Osteoblast (primary cell): ENCODE measurements at places on chromosomes 11 and 22. TPM values are rescaled to one million over a fixed set of nuclear protein-coding genes. Genes with fewer than 3 reads are reported as not detected.
A peak's percentile ranks its signal among the peaks of the same experiment; 100 is the strongest.

- peak within 1 kb of the TSS; percentile 39 for H3K4me3 ChIP-seq
- DNase-seq, result peak; percentile 99
- no peaks in the 10 kb centered on the region for H3K36me3 ChIP-seq
- peaks cover 21% of the 10 kb centered on the region for H3K4me1 ChIP-seq
- H3K27ac ChIP-seq, result peak within 1 kb of the TSS; percentile 47
- H3K27me3 ChIP-seq, result no peaks in the 10 kb centered on the region
Measured at GRCh38 chr11:394034-394857, at the start of gene PKP3. Gene PKP3, plus strand, starts transcription at chr11:394209. Its CDS starts 84 bp downstream, at chr11:394293.

DNA sequence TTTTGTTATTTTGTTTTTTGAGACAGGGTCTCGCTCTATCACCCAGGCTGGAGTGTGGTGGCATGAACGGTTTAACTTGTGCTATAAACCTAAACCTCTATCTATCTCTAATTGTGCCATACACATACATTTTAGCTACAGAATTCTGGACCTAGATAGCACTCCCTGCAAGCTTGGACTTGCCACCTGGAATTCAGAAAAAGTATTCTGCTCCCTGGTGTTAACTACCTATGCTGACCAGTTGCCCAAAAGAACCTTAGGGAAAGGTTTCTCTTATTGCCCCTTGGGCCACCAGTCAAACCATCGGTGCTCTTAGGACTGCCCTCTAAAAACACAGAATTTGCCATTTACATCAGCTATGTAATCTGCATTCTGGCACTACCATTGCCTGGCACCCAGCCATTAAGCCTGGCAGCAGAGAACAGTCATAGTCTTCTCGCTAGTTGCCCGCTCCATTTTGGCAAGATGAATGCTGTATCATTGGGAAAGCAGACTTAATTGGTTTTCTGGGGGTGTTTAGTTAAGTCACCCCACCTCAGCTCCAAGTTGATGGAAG is 55.3 kb downstream of the ETS1 start:
- peaks cover 11% of the 10 kb centered on the region for H3K4me1 ChIP-seq
- no peak overlapping the region for H3K27ac ChIP-seq
- no peak for DNase-seq

- no peak overlapping the region for H3K27ac ChIP-seq
- no peak for DNase-seq
- H3K27me3 ChIP-seq, result no peaks in the 10 kb centered on the region
- no peak overlapping the region for H3K4me3 ChIP-seq
Measured at GRCh38 chr11:54558919-54559318, 44.9 kb downstream of the OR4C46 start.

DNA sequence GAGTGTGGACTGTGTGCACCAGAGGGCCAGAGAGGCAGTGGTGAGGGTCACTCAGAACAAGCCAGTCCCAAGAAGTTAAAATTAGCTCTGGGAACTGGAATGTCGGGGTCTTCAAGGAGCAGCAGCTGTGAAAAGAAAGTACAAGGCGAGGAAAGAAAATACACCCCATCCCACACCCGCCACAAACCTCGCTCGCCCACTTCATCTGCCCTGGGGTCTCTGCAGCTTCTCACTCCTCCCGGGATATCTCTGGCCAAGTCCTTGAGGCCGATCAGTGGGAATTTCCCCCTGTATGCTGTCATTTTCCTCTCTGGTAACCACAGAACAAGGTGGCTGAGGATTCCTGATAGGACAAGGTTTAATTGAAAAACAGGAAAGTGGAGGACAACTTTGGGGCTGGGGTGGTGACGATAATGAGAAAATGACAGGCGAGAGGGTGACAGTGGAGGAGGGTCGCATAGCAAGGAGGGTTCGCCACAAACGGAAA is 36.3 kb upstream of the TIMP3 start:
- H3K27me3 ChIP-seq, result no peaks in the 10 kb centered on the region
- no peak overlapping the region for H3K27ac ChIP-seq
- DNase-seq, result no peak
- peaks cover 35% of the 10 kb centered on the region for H3K4me1 ChIP-seq
- no peak overlapping the region for H3K4me3 ChIP-seq

DNA sequence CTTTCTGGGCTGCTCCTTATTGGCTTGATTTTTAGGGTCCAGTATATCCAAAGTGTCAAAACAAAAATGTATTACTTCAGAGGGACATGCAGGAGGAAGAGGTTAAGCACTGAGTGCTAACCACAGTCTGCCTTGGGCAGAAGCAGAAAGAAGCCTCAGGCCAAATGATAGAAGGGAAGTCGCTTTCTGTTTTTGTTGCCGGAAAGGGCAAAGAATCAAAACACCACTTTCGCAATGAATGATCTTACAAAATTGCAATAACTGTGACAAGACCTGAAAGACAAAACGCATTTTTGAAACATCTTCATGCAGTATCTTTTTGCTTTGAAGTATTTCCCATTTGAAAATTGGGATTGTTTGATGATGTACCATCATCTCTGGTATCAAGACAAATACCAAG is 70.1 kb upstream of the PICALM start:
- no peak overlapping the region for H3K4me3 ChIP-seq
- H3K27ac ChIP-seq, result no peak overlapping the region
- H3K27me3 ChIP-seq, result no peaks in the 10 kb centered on the region
- no peaks in the 10 kb centered on the region for H3K36me3 ChIP-seq
- peaks cover 25% of the 10 kb centered on the region for H3K4me1 ChIP-seq
- DNase-seq, result no peak

DNA sequence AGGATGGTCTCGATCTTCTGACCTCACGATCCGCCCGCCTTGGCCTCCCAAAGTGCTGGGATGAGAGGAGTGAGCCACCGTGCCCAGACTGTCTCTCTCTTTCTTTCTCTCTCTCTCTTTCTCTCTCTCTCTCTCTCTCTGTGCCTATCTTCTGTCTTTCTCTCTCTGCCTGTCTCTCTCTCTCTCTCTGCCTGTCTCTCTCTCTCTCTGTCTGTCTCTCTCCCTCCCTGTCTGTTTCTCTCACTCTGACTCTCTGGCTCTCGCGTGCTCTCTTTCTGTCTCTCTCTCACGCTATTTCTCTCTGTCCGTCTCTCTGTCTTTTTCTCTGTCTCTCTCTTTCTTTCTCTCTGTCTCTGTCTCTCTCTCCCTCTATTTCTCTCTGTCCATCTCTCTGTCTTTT is 3911.2 kb upstream of the OR11H1 start:
- H3K4me3 ChIP-seq, result no peak overlapping the region
- no peaks in the 10 kb centered on the region for H3K36me3 ChIP-seq
- no peak for DNase-seq
- no peaks in the 10 kb centered on the region for H3K4me1 ChIP-seq
- no peak overlapping the region for H3K27ac ChIP-seq

DNA sequence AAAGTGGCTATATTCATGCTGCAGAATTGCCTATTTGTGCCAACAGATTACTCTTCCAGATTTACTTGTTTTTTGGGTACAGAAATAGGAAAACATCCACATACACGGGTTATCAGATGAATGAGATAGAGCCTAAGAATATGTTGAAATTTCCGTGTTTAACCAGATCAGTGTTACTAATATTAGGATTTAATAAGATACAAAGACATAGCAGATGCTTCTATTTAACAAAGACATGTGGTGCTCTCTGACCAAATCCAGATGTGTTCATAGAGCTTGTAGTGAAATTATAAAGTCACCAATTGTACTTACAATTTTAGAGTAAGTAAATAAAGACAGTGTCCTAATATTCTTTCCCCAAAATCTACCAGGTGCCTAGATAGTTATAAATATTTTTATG is 208.0 kb downstream of the CASP12 start:
- peaks cover 4% of the 10 kb centered on the region for H3K4me1 ChIP-seq
- no peak overlapping the region for H3K27ac ChIP-seq
- H3K4me3 ChIP-seq, result no peak overlapping the region
- no peaks in the 10 kb centered on the region for H3K36me3 ChIP-seq

- peaks cover 55% of the 10 kb centered on the region for H3K36me3 ChIP-seq
- H3K27me3 ChIP-seq, result no peaks in the 10 kb centered on the region
- no peaks in the 10 kb centered on the region for H3K4me1 ChIP-seq
- peak; percentile 21 for DNase-seq
- no peak overlapping the region for H3K4me3 ChIP-seq
Measured at GRCh38 chr11:78201096-78201818, 12.5 kb downstream of the USP35 start.

DNA sequence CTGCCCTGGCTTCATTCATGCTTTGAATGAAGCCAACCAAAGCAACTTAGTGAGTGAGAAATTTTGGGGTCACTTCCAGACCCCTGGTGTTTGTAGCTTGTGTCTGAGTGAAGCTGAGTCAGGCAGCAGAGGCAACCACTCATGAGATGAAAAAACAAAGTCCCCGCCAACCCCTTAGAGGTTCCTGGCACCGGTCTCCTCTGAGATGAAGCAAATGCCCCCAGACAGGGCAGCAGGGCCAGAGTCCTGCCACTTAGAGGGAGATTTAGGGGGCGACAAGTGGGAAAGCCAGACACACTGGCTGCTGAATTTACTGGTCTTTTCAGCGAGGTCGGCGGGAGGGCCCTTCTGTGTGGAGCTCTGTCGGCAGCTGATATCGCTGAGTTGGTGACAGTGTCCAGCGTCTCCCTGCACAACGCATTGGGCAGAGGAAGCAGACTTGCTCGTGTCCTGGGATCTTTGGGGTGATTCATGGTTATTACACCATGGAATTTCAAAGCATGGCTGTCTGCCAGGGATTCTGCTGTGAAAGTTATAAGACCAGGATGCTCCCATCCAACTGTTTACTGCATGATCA is 482.6 kb downstream of the MIAT start:
- peak overlapping the region; percentile 24 for H3K4me3 ChIP-seq
- no peaks in the 10 kb centered on the region for H3K27me3 ChIP-seq
- peak overlapping the region; percentile 86 for H3K27ac ChIP-seq
- H3K4me1 ChIP-seq, result peaks cover 34% of the 10 kb centered on the region
- DNase-seq, result peak; percentile 84

DNA sequence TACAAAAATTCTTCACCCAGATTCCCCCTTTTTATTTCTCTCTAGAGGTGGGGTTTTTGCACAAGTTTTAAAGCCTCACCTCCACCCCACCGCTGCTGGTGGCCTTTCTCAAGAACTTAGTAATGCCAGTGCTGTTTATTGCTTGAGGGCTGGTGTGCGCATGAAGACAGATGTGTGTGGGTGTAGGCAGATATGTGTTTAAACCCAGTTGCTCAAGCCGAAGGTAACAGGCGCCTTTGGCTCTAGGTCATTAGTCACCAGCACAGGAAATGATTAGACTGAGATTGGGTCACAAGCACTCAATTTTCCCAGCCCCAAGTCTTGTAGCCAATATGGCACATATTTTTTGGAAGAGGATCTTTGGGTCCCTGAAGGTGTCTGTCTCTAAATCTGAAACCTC is 2.7 kb upstream of the CLMP start:
- H3K27me3 ChIP-seq, result no peaks in the 10 kb centered on the region
- peak overlapping the region; percentile 90 for H3K27ac ChIP-seq
- peak; percentile 95 for DNase-seq
- H3K4me3 ChIP-seq, result no peak overlapping the region

GRCh38 chr11:31798554-31799434 is 12.3 kb downstream of the PAX6 start:
- no peak overlapping the region for H3K27ac ChIP-seq
- H3K4me1 ChIP-seq, result peaks cover 7% of the 10 kb centered on the region
- peak overlapping the region; percentile 22 for H3K4me3 ChIP-seq
- peak; percentile 83 for DNase-seq
- H3K36me3 ChIP-seq, result no peaks in the 10 kb centered on the region

DNA sequence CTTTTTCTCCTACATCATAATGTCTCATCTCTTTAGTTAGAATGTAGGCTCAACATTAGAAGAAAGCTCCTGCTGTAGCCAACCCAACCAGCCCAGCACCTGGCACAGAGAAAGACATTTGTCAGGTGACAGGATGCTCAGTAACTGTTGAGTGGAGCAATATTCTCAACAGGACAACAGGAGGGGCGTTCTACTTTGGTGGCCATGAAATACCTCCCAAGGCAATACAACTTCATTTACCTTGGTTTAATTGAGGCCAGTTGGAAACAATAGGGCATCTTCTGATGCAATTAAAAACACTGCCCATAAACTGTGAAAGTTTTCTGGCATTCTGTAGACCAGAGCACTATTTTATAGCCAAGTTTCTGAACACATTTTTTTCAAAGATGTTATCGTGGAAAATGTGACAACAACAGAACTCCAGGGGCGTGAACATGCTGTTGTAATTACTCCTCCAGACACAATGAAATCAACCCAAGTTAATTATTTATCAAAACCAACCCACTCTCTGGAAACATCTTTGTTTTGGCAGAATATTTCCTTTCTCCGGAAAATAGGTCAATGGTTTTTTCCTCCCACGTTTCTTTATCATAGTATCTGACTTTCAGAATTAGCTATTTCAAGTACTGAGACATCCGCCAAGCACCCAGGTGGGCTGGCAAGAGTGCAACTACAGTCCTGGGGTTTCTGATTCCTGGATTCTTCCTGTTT is 538.1 kb downstream of the SOX6 start:
- DNase-seq, result no peak
- H3K4me3 ChIP-seq, result no peak overlapping the region
- H3K27me3 ChIP-seq, result no peaks in the 10 kb centered on the region
- no peaks in the 10 kb centered on the region for H3K36me3 ChIP-seq
- no peak overlapping the region for H3K27ac ChIP-seq
- H3K4me1 ChIP-seq, result peaks cover 31% of the 10 kb centered on the region

- peaks cover 11% of the 10 kb centered on the region for H3K4me1 ChIP-seq
- H3K27ac ChIP-seq, result peak overlapping the region; percentile 45
- DNase-seq, result peak; percentile 85
Measured at GRCh38 chr11:62613291-62613778, 278 bp downstream of the ROM1 start.

DNA sequence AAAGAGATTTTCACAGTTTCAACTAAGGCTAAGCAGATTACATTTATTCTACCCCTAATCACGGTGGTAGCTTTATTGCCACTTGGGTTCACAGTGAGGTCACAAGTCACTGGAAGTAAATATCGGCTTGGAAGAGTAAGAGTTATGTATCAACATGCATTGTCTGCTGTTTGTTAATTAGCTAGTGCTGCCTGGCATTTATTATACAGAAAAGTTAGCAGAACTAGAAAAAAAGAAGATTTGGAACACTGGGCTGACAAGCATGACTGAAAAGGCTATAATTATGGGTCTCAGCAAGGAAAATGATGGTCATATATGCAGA is 13.7 kb upstream of the RAB38 start:
- no peak overlapping the region for H3K27ac ChIP-seq
- H3K27me3 ChIP-seq, result no peaks in the 10 kb centered on the region
- no peaks in the 10 kb centered on the region for H3K36me3 ChIP-seq
- no peak for DNase-seq
- no peak overlapping the region for H3K4me3 ChIP-seq

GRCh38 chr11:43574949-43575912 is 105.3 kb upstream of the HSD17B12 start:
- no peaks in the 10 kb centered on the region for H3K36me3 ChIP-seq
- peak; percentile 91 for DNase-seq
- H3K4me1 ChIP-seq, result peaks cover 28% of the 10 kb centered on the region
- no peak overlapping the region for H3K27ac ChIP-seq
- H3K27me3 ChIP-seq, result peaks cover 85% of the 10 kb centered on the region
- H3K4me3 ChIP-seq, result peak overlapping the region; percentile 60

GRCh38 chr22:44000123-44000522 is 24.0 kb upstream of the PARVB start:
- H3K4me3 ChIP-seq, result no peak overlapping the region
- H3K36me3 ChIP-seq, result peaks cover 32% of the 10 kb centered on the region
- H3K27ac ChIP-seq, result no peak overlapping the region
- no peaks in the 10 kb centered on the region for H3K27me3 ChIP-seq

GRCh38 chr22:19440411-19441195 is 6.9 kb downstream of the C22orf39 start:
- DNase-seq, result no peak
- H3K4me3 ChIP-seq, result no peak overlapping the region
- no peak overlapping the region for H3K27ac ChIP-seq
- no peaks in the 10 kb centered on the region for H3K4me1 ChIP-seq
- H3K36me3 ChIP-seq, result peaks cover 20% of the 10 kb centered on the region
- no peaks in the 10 kb centered on the region for H3K27me3 ChIP-seq

Gene APOBEC3H
- not detected in 2 replicates for total RNA-seq

Gene LRRC10B
- total RNA-seq, result under 0.01 TPM in 2 replicates

Gene IL10RA
- total RNA-seq, result 1.1 TPM in 1 of 2 replicates, not detected in the other

Gene APOL5
- not detected in 2 replicates for total RNA-seq

Gene FAM83F
- not detected in 2 replicates for total RNA-seq

Gene SDHD
- total RNA-seq, result 100 and 119 TPM in 2 replicates
